ENCODE measurements at places on chromosomes 11 and 22.
A peak's percentile ranks its signal among the peaks of the same experiment; 100 is the strongest.

DNA sequence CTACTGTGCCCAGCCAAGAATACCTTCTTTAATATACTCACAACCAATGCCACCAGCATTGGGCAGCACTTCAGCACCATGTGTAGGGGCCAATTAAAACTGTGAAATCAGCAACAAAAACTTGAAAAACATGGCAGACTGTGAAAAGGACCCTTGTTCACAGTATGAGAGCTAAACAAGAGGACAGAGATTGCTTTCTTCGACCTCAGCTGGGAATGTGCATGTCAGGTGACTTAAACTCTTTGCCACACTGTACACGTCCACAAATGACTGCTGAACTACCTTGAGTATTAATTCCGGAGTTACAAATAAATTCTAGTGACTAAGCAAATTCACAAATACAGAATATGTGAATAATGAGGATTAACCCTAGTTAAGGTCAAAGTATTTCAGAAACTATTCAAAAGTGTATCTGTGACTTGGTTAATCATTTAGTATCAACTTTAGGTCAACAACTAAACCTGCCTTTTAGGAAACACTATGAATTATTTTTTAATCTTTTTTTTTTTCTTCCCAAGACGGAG lies 33.0 kb downstream of the DDX6 start:
- no peak for DNase-seq

GRCh38 chr11:72239313-72239848 lies 4.6 kb downstream of the PHOX2A start:
- no peak for DNase-seq

DNA sequence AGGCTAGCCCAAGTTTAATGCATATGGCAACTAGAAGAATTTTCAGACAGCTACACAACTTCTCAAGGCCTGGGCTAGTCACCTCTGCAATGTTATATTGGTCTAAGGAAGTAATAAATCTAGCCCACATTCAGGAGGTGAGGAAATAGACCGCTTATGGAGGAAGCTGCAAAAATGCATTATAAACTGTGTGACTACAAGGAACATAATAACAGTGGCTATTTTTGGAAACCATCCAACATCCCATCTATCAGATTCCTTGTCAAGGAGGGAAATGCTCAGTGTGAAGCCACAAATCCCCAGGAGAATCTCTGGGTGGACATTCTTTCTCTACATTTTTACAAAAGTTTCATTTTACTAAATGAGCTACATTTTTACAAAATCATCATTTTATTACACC lies 76.1 kb downstream of the BBOX1 start:
- DNase-seq, result no peak

DNA sequence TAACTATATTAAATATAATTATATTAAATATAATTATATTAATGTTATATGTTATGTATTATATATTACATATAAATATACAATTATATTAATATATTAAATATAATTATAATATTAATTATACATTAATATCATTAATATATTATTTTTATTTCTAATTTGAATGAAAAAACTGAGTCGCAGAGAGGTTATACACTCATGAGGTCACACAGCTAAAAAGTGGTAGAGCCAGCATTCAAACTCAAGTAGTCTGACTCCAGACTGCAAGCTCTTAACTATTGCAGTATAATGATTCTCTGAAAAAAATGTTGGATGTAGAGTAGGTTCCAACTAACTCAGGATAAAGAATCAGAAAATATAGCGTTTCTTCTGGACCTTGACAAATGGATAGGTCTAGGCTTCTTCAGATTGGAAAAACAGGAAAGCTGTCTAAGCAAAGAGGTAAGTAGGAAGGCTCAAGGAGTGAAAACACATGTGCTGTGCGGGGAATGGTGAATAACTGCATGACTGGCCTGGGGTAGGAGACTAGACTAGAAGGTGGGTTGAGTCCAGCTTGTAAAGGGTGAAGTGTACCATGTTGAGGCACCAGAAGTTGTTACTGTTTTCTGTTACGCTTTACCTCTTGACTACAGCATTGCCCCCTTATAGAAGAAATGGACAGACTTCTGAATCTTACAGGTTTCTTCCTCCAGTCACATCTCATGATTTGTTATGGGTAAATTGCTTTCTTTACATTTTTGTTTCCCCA lies 80.3 kb downstream of the TRIM44 start:
- DNase-seq, result no peak

DNA sequence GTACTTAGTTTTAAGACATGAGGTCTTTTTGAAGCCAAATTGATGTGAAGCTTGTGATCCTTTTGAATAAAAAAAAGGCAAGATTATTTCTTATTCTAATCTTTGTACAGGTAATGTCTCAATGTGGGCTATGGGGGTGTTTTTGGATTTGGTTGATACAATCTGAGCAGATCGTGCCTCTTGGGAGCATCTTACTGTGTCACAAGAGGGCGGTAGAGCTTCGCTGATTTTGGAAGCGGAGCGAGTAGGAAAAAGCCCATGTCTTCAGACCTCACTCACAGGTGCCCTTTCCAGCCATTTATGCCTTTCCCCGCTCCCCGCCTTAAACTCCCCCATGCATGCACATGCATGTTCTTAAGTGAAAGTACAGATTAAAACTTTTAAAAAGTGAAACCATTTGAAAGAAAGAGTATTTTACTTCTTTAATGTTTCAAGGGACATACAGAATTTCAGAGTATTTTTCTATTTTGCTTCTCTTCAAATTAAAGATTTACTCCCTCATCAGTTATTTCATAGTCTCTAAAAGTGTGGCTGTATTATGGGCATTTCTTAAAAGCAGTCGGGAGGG lies 18.8 kb downstream of the DDX25 start:
- DNase-seq, result peak; percentile 64

- DNase-seq, result peak; percentile 2
Observed at GRCh38 chr11:116224154-116224888, 548.5 kb downstream of the BUD13 start.

DNA sequence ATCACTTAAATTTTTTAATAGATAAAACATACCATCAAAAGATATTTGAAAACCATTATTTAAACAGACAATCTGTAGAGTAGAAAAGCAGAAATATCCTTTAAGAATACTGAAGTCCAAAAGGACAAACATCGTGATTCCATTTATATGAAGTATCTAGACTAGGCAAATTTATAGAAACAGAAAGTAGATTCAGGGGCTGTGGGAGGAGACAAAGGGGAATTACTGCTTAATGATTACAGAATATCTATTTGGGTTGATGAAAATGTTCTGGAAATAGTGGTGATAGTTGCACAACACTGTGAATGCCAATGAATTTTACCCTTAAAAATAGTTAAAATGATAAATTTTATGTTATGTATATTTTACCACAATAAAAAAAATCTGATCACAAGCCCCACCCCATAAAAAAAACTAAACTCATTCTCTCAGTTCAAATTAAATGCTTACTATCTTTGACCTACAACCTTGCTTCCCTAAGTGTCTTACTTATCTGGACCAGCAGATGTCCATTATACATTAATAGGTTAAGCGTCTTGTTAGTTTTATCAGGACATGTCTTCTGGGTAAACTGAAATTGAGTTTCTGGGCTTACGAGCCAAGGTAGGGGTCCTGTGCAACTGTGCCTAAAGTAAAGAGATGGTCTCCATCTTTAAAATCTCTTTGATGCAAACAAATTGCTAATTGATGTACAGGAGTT lies 86.3 kb downstream of the FCHSD2 start:
- DNase-seq, result no peak

DNA sequence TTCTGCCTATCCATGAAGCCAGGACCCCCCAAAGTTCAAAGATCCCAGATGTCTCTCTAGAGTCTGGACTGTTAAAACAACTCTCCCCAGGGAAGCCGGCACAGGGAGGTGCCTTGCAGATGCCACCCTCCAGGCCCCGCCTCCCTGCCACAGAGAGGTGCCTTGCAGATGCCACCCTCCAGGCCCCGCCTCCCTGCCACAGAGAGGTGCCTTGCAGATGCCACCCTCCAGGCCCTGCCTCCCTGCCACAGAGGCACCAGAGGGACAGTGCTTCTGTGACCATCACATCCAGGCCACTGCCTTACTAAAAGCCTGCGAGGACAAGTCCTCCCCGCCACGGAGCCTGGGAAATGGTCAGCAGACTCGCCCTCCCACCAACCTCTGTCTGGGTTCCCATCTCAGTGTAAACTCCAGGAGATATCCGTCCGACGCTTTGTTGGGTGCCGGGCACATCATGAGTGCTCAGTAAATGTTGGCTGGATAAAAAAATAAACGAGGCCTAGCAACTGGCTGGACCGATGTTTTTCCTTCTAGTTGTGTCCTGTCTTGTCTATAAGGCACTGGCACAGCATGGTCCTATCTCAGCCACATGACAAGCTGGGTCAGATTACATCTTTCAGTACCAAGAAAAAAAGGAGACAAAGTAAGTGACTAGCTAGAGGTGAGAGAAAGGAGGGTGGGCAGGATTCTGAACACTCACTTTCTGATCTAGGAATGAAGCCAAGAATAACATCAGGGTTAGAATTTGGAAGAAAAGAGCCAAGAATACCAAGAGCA lies 91.2 kb upstream of the CSNK2A3 start:
- DNase-seq, result no peak

- no peak for DNase-seq
Observed at GRCh38 chr11:61121192-61121831, 19.0 kb downstream of the CD5 start.

GRCh38 chr11:75589933-75590332 lies 27.9 kb downstream of the SERPINH1 start:
- DNase-seq, result no peak

- DNase-seq, result no peak
Observed at GRCh38 chr11:122226810-122227379, 110.9 kb upstream of the BLID start.

Measured in fibroblast of the conjunctiva (primary cell).